ENCODE measurements at places on chromosomes 1 and 21.

DNA sequence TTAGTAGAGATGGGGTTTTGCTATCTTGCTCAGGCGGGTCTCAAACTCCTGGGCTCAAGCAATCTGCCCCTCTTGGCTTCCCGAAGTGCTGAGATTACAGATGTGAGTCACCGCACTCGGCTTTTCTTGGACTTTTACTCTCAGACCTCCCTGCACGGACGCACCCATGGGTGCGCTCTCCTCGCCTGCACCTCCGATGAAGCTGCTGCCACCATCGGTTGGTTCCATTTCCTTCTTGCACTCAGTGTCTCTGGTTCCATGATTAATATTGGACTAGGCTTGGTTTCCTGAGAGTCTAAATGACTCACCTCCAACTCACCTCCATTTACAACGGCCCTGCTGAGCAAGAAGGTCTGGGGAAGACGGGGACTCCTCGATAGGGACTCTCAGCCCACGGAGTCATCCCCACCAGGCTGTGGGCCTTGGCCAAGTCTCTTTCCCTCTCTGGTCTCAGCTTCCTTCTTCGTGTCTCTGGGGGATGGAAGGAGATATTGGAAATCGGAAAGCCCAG is 6.7 kb upstream of the TNFRSF8 start:
- DNase-seq: peak; percentile 41

DNA sequence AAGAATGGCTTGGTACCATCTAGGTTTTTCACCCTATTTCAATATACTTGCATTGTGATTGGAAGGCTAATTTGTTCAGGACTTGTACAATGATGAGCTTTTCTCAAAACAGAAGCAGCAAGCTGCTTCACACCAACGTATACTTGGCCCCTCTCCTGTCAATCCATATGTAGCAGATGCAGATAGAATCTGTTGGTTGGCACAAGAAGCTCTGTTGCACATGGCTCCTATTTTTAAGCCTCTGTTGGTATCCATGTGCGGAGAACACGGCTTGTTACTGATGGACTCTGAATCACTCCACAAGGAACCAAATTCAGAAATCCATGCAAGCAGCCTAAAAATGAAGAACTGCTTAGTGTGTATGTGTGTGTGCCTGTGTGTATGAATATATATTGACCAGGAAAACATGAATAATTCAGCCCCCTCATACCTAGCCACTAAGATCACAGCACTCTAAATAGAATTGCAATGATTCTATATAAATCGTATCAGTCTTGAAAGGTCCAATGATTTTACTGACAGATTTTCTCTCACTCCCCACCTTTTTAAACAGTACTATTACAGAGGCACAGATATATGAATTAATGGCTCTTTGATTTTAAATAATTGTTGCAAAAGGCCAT is 258.4 kb upstream of the DPYD start:
- DNase-seq: no peak

DNA sequence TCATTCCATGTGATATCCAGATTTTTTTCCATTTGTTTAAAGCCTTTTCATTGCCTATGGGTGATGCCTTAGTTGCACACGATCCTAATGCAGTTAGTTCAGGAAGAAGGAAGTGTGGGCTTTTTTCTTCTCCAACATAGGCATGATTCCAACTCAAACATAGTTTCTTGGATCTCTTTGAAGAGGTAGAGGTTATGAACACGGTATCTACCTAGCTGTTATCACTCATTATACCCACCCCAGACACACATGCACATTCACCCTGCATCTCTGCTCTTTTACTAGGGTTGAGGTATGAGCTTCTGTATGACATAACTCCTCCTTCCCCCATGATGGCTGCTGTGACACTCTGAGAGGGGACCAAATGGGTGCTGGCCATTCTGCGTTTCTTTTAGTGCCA is 122.1 kb upstream of the ZNF648 start:
- no peak for DNase-seq

DNA sequence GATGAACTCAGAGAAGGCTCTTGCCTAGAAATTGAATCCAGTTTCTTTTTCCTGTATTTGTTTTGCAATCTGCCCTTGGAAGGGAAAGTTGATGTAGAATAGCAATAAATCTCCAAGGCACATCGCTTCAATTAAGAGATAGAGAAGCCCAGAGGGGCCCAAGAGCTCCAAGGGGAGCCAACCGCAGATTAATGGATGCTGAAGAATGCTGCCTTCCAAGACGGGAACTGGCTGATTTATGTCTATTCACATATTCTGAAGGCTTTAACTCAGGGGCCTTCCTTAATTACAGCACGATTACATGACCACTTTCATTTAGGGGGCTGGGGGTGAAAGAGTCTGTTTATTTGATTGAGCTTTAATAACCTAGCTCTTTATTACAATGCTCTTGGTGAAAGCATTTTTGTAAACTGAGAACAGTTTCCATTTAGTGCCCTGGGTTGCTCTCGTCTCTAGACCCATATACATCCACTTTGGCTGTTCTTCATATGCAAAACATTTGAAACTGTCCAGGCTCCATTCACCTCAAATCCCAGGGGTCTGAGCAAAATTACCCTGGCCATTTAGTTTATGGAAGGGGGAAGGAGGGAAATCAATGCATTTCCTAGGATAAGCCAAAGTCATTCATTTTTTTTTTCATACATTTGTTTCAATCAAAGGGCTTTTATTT is 87.4 kb upstream of the CLDN14 start:
- no peak for DNase-seq

DNA sequence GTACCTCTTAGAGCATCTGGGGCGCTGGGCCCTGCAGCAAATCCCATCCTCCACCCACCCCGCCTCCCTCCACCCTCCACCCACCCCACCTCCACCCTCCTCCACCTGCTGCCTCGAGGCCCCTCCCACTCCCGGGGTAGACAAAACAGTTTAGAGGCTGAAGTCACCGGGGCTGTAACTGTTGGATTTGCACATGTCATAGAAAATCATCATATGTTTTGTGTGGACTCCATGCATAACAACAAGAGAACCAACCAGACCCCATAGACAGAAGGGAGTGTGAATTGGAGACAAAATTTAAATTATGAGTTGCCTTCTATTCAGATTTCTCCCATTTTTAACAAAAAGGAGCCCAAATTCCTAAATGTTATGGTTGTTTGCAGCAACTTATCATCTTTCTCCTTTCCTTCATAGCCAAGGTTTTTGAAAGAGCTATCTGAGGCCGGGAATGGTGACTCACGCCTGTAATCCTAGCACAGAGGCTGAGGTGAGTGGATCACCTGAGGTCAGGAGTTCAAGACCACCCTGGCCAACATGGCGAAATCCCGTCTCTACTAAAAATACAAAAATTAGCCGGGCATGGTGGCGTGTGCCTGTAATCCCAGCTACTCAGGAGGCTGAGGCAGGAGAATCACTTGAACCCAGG is 28.2 kb upstream of the LGALS8 start:
- DNase-seq: no peak

- DNase-seq: peak; percentile 27
Observed at GRCh38 chr21:29098156-29098555, 24.7 kb upstream of the CCT8 start.

DNA sequence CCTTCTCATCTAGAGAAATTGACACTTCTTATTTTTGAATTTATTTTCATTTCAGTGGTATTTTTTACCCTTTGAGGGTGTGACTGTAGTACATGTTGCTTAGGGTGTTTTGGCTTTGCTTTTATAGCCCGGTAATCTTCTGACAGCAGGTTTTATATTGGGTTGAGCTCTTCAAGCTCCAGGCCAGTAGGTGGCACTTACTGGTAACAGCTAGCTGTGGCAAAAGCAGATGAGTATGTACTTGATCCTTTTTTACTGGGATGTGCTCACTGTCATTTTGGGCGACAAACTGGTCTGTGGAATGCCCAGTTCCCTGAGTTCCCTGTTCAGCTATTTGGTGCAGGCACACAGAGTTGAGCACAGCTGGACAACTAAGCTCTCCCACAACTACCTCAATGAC is 916.2 kb upstream of the B3GALT2 start:
- DNase-seq: no peak

GRCh38 chr1:156822680-156823079 is 6.0 kb upstream of the SH2D2A start:
- no peak for DNase-seq

DNA sequence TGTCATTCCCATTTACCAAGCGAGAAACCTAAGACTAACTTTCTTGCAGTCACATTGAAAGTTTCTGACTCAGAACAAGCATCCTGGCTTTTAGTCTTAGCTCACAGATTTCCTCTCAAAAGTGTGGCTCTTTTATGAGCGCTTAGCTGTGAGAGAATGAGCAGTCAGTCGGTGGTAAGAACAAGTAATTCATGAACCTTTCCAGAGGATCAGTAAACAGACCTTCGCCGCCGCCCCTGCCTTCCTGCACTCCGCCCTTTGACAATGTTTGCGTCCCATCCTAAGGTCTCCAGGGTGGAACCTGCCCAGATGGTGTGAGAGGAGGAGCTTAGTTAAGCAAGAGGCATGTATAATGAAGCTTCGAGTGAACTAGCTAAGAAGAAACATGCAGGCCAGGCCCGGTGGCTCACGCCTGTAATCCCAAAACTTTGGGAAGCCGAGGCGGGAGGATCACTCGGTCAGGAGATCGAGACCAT is 142.4 kb downstream of the GLUL start:
- no peak for DNase-seq

DNA sequence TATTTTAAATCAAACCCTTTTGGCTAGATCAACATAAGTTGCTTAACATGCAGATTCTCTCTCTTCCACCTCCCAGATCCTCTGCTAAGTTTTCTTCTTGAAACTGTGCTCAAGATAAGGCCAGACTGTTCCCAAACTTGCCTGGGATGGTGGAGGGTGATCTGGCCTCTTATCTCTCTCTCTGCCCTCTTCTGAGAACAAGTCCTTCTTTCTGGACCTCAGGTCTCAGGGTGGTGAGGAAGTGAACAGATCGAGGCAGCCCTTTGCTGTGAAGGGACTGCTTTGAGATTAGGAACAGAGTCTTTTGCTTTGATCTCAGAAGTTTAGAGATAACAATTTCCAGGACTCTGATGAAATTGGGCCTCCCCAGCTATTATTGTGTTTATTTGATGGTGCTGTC is 70.7 kb downstream of the HUNK start:
- DNase-seq: no peak

- DNase-seq: peak; percentile 69
Observed at GRCh38 chr1:27001570-27002360, 8.3 kb downstream of the TRNP1 start.

- peak; percentile 40 for DNase-seq
Observed at GRCh38 chr1:91877574-91878208, 8.3 kb downstream of the TGFBR3 start.

DNA sequence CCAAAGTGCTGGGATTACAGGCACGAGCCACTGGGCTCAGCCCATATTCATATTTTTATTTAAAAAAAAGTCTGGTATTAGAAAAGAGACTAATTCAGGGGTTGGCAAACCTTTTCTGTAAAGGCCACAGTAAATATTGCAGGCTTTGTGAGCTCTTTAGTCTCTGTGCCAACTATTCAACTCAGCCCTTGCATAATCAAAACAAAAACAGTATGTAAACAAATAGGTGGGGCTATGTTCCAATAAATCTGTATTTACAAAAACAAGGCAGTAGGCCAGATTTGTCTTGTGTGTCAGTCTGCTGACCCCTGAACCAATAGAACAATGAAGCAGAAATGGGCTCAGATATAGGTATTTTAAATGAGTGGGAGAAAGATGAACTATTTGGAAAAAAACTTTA is 49.3 kb downstream of the CDC42BPA start:
- DNase-seq: peak; percentile 2

- DNase-seq: peak; percentile 83
Observed at GRCh38 chr21:35840197-35840799, 220.0 kb downstream of the SETD4 start.

DNA sequence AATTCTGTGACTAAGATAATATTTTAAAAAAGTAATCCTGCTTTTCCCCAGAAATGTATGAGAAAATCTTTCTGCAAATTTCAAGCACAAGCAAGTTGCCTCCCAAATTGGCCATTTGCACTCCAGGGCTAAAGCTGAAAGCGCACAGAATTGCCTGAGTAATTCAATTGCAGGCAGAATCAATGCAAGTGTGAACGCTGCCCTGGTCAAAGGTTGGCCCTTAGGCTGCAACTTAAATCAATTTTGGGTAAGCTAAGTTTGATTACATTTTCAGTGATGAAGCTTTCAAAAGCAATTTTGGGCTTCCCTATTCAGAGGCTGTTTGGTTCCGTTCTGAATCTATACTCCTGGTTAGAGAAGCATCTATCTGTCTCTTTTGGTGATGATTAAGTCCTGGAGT is 501.8 kb upstream of the ZRANB2 start:
- no peak for DNase-seq
